Tibial artery (tissue), 4 donors: ENCODE measurements at places on chromosomes 16 and 17.
A peak's percentile ranks its signal among the peaks of the same experiment; 100 is the strongest.

DNA sequence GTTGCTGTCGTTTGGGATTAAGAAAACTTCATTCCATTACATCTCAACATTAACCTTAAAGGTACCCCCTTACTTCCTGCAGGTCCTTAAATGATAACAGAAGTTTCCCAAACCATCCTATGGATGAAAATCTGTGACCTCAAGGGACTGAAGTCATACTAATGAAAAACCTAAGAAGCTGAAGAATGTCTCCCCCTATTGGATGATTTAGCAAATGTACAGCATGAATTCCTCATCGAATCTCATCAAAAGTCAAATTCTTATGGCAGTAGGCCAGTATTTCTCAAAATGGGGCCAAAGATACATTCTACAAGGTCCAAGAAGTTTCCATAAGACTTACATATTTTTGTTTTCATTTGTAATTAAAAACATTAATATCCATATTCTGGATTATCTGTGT lies 13.5 kb downstream of the SCO1 start:
- no peak for DNase-seq

GRCh38 chr16:81560979-81561657 lies 116.5 kb downstream of the CMIP start:
- no peak for DNase-seq

DNA sequence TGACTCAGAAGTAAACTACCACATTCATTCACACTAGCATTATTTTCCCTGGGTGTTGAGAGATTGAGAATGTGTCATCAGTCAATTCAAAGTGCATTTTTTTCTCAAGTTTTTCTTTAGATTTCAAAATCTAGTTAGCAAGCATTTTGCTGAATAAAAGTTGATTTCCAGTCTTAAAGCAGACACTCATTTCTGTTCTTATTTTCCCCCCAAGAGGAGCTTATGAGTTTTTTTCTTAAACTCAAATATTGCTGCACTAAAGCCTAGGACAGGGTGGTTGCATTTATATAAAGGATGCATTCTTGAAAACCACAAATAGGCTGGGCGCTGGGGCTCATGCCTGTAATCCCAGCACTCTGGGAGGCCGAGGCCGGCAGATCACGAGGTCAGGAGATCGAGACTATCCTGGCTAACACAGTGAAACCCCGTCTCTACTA lies 15.3 kb downstream of the CDH3 start:
- no peak for DNase-seq

DNA sequence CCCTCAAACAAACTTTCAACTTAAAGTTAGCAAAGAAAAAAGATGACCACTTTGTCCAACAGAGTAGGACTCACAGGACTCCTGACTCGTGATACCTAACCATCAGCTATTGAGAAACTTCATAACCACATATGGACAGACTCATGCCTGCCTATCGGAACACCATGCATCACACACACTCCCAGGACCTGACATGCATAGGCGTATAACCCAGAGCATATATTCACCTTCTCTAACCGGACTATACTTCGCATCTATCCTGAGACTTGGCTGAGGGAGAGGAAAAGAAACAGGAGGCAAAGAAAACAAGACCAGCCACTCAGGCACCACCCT lies 2.2 kb downstream of the PIP4K2B start:
- no peak for DNase-seq

DNA sequence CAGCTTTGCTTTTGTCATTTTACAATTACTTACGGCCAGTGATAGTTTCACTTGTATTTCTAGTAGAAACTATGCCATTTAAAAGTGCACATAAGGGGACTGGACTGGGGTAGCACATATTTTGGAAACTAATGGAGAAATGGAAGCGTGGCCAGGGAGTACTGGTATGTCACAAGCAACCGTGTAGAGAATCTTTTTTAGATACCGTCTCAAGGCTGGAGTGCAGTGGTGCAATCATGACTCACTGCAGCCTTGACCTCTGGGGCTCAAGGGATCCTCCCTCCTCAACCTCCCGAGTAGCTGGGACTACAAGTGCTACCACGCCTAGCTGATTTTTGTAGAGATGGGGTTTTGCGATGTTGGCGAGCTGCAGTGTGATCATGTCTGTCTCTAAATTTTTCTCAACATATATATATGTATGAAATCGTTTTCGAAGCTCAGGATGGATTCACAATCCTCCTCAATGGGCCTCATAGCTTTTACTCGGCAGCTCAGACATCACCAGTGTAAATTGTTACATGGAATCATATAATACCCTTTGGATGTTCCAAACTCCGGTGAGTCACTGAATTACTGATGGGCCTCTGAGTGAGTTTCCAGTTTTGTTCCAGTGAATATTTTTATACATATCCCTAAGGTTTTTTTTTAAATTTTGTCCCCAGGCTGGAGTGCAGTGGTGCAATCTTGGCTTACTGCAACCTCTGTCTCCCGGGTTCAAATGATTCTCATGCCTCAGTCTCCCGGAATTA lies 51.7 kb downstream of the ZNF778 start:
- peak; percentile 64 for DNase-seq

- no peak for DNase-seq
Measured at GRCh38 chr17:72399608-72400487, 279.0 kb downstream of the SOX9 start.

GRCh38 chr16:72664509-72665408 lies 383.2 kb downstream of the ZFHX3 start:
- DNase-seq = peak; percentile 97
